ENCODE measurements at places on chromosomes 7 and 10.
A peak's percentile ranks its signal among the peaks of the same experiment; 100 is the strongest.

GRCh38 chr10:110401401-110402076 lies 96.2 kb upstream of the DUSP5 start:
- no peak for DNase-seq

DNA sequence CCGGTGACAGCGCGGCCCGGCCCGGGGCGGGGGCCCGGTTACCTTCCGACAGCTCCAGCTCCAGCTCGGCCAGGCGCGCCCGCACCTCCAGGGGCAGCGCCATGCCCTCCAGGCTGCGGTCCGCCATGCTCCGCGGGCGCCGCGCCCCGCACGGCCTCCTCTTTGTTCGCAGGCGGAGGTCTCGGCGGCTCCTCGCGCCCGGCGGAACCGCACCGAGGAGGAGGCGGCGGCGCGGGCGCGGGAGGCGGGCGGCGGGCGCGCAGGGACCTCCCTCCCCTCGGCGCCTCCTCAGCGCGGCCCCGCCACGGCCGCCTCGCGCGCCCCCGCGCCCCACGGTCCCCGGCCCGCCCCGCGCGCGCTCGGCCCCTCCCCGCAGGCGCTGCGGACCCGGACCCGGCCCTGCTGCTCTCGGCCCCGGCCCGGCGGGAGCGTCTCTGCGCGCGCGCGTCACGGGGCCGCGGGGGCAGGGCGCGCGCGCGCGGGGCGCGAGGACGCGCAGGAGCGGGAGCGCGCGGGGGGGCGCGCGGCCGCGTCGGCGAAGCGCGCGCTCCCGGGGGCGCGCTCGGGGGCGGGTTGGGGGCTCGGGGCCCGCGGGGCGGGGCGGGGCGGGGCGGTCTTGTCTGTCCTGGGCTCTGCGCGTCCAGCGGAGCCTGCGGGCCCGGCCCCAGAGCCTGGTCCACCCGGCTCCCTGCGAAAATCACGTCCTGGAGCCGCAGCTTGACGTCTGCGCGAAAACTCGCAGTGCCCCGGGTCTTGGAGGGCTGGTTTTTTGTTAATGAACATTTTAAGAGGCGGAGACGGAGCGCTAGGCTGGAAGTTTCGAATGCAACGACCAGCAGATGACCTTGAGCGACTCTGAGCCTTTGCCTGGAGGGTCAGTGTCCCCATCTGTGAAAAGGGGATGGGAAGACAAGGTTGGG lies at the start of gene DIP2C:
Gene DIP2C, minus strand, starts transcription at position 217 of the 920 bp plus-strand sequence. Its CDS starts 90 bp downstream, at position 127.
- DNase-seq: peak; percentile 19

DNA sequence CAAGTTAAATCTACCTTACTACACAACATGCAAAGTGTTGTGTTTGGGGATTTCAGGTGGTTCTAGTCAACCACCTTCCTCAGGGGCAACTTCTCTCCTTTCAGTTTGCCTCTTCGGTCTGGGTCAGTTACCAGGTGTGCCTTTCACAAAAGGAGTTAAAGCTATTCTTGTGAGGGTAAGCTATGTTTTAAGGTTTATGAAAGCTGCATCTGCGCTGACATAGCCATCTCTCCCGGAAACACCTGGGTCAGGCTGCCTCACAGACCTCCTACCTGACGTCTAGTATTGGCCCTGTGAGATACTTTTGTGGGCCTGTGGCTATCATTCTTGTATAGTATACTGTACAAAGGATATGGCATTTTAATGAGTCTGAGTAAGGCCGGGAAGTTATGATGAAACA lies 67.7 kb upstream of the ITGA8 start:
- no peak for DNase-seq

DNA sequence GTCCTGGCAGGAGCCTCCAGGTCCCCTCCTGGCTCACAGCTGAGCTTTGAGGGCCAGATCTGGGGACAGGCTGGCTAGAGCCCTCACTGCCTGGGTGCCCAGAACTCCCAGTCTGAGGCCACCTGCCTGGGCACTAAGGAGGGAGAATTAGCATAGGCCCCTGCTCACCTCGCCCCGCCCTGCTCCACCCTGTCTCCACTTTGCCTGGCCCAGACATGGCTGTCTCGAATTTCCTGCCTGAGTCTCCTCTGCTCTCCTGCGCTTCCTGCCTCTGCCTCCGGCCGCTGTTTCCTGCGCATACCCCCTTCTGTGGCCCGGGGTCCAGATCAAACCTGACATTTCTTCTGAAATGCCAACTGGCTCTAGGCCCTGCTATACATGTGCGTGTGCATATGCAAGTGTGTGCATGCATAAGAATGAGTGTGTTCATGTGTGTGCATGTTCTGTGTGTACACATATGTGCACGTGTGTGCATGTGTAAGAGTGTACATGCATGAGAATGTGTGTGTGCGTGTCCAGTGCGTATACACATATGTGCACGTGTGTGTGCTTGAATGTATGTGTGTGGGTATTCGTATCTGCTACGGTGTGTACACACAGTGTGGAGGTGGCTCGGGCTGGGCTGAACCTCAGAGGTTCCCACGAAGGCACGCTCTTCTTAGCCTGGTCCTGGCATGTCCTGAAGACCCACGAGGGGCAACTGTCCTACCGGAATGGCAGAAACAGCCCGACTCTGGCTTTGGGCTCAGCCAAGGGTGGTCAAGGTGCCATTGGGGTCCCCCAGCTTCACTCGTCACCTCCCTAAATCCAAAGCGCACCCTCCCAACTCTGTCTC lies 64.9 kb downstream of the MYL10 start:
- no peak for DNase-seq

- peak; percentile 13 for DNase-seq
Measured at GRCh38 chr10:97888641-97889262, 39.1 kb downstream of the GOLGA7B start.

GRCh38 chr10:15167411-15168290 lies 842 bp downstream of the NMT2 start:
- peak; percentile 21 for DNase-seq

DNA sequence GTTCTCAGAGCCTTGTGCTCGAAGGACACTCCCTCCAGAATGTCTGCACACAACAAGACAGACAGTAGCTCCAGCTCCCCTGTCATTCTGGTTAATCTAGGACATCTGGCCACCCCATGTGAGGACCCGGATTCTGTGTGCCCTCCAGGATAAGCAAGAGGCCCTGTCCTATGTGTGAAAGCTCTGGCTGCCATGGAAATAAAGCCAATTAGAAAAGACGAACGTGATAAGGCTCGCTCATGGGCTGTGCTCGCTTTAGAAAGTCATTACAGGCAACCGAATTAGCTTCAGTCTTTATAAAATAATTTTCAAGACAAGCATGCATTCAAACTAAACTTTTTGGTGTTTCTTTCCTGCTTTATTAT lies 263.4 kb downstream of the INHBA start:
- no peak for DNase-seq

DNA sequence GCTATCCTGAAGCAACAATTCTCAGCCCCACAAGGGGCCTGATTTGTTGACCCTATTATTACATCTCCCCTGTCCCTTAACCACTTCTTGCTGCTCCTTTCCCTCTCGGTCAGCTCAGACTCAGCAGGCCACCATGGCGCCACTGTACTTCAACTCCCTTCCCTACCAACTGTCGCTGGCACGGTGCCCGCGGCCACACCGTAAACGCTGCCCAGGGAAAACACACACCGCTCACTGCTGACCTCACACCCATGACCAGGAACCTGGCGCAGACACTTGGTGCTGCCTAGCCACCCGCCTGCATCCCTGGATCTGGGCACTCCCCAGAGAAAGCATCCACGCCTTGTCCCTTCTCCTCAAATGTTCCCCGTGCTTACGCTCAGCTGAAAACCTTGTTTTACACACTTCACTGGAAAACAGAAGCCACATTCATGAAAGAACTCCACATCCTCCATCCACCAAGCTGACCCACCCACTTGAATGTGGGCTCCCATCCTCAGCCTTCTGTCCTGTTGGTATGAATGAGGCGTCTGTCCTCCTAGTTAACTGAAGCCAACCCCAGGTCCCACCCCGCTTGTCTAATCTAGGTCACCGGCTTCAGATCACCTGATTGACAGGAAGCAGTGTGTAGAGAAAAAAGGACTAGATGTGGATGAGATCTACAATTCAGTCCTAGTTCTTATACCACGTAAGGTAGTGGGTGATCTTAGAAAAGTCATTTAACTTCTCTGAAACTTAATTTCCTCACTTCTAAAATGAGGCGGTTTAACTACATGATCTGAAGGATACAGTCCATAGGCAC lies 28.5 kb upstream of the CRYGN start:
- DNase-seq: no peak

GRCh38 chr7:97116308-97116707 lies 1.2 kb upstream of the SDHAF3 start:
- no peak for DNase-seq

- no peak for DNase-seq
Measured at GRCh38 chr10:15856328-15857015, 3.8 kb downstream of the MINDY3 start.

GRCh38 chr10:127129104-127129503 lies 67.3 kb downstream of the INSYN2A start:
- DNase-seq: no peak

DNA sequence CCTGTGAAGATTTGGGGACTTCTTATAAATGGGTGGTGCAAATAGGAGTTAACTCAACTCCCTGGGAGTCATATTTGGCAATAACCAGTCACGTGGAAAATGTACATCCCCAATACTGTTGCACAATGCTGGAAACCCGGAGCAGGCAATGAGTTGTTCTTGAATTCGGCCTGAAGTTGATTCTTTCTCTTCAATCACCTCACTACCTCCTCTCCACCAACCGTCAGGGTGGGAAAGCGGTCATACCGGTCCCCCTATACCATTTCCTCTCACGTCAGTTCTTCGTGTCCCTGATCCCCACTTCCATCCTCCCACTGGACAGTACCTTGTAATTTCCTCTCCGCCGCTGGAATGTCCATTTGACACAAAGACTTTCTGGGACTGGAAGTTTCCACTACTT lies 2.8 kb downstream of the GIMAP5 start:
- DNase-seq: no peak

GRCh38 chr10:69716711-69717560 lies 84.8 kb upstream of the COL13A1 start:
- no peak for DNase-seq

DNA sequence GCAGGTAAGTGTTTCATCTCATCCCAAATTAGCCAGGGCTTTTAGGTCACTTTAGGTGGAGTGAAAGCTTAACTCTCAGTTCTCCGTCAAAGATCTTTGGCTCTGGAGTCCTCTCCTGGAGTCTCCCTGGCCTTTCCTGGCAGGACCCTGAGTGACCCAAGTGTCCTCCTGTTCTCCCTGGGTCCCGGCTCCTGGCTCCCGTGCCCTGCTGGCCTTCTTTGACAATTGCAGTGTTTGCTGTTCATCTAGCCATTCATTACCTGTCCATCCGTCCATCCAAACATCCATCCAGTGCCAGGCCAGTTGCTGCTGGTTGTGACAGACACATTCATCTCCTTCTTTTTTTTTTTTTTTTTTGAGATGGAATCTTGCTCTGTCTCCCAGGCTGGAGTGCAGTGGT lies 6.2 kb upstream of the TPST1 start:
- no peak for DNase-seq

DNA sequence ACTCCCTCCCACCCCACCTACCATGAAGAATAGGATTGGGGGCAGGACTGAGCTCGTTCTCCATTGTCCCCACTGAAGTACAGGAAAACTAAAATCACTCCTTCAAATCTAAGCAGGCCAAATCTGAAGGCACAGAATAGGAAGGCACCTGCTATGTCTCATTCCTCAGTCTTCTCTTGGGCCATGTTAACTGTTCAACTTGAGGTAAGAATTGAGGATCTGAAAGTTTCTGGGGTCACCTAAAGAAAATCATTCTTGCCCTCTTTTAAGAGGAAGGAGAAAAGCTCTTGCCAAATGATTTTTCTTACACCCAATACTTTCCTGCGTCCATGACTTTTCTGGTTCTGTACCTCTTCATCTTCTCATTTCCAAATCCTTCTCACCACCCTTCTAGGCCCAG lies 4.9 kb downstream of the CPN1 start:
- DNase-seq: no peak

DNA sequence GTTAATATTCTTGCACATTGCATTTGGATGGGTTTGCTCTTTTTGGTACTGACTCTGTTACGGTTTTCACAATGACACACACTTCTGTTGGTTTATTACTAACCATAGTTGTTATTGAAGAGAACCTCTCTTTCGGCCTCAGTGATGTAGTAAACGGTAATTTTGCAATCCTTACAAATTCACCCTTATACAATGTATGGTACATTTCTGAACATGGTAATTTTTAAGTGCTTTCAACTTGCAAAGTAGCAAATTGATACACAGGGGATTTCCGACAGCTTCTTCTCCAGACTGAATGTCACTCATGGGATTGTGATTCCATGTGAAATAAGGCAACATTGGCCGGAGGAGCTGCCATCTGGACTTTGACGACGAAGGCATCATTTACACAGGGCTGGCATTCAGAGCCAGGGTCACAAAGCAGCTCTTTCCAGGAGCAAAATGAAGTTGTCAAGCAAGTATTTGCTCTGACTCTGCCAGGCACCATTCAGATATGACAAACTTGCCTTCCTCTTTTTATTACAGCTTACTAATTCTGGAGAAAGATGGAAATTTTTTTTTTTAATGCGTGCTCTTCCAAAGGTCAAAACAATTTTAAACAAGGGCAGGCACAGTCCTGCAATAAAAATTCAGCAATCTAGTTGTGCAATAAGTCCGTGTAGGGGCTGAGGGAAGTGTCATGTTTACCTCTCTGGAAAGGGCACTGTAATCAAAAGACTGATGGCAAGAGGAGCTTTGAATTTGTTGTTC lies 711.5 kb upstream of the C7orf33 start:
- DNase-seq: no peak

DNA sequence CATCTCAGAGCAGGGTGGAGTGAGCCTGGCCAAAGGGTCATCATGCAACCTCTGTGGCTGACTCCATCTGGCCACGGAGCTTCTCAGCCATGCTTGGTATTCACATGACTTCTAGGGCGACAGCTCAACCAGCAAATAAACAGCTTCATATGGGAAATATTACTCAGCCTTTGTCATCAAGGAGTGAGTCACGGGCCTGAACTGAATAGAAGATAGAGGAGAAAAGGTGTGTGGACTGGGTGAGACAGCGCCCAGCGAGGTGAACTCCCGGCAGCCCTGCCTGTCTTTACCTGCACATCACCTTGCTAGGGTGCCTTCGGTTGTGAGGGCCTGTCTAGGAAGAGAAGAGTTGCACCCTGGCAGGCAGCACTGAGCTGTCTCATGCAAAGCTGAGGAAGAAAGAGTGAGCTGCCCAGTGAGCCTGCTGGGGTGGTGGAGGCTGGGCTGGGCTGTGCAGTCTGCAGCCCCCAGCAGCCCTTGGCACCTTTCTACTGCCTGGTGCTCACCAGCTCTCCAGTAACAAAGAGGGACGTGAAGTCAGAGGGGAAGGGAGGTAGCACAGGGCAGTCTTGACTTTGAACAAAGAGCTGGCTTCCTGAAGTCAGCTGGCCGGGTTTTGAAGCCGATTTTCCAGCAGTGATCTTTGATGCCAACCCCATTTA lies 114.2 kb downstream of the EGFR start:
- DNase-seq: peak; percentile 70

- no peak for DNase-seq
Measured at GRCh38 chr10:77507291-77507880, 130.2 kb downstream of the KCNMA1 start.

- no peak for DNase-seq
Measured at GRCh38 chr10:95319239-95319638, 28.4 kb upstream of the PDLIM1 start.

DNA sequence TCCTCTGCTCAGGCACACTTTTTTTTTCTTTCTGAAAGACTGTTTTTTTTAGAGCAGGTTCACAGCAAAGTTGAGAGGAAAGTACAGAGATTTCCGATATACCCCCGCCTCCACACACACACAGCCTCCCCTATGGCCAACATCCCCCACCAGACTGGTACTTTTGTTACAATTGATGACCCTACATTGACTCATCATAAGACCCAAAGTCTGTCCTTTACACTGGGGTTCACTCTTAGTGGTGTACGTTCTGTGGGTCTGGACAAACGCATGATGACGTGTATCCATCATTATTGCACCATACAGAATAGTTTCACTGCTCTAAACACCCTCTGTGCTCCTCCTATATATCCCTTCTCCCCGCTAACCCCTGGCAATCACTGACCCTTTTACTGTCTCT lies 107.7 kb downstream of the RBM20 start:
- DNase-seq: no peak
